Stimulated activated CD8-positive, alpha-beta memory T cell treated with anti-CD3 and anti-CD28 coated beads, Interleukin-4, amount 100 ng/mL, for 24 hours (primary cell): ENCODE measurements at places on chromosomes 6 and 20.

GRCh38 chr6:91437315-91437729 lies 850.5 kb upstream of the MAP3K7 start:
- DNase-seq, result no peak

DNA sequence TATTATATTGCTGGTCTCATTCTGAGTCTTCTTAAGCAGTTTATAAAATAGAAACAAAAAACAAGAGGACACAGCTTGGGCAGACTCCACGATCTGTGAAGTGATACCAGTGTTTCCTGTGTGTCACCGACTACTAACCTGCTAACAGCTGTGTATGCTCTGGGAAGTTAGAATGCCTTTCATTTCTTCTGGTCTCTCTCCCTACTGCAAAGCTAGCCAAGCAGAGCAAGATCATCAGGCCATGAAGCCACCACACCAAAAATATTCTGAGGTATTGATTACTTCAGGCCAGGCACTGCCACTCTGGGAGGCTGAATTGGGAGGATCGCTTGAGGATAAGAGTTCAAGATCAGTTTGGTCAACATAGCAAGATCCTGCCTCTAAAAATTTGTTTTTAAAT lies 46.9 kb upstream of the SMIM29 start:
- DNase-seq, result no peak

GRCh38 chr6:145822456-145822855 lies 7.9 kb upstream of the FBXO30 start:
- no peak for DNase-seq

- no peak for DNase-seq
Measured at GRCh38 chr20:3753501-3754275, 13.9 kb downstream of the ADISSP start.

DNA sequence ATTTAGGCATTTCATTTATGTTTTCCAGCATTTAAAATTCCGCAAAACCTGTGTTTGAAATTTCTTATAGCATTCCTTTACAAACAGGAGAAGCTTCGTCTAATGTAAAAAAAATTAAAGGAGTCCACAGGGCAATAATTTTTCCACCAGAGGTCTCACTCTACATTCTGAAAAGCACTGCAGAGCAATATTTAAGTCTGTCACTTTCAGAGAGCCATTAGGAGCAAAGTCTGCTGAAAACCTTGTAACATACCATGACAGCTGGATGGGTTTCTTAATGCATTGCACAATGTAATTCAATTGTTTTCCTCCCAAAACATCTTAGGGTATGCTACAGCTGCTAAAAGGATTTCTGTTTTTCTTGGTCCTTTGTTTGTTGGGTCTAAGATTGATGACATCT lies 18.0 kb downstream of the BAG2 start:
- no peak for DNase-seq

DNA sequence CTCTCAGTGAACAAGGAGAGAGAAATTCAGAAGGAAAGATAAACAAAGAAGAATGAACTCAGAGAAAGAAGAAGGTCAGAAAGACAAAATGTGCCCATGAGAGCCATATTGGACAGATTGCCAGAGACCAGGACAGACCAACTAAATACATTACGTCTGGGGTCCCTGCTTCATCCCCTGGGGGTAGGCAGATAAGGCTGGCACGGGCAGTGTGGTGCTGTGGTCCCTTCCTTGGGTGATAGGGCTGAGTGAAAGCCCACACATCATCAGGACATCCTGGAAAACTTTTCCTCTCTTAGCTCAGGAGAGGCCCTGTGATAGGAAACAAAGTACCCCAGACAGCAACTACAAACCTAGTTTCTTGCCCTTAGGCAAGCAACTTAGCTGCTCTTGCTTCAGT lies 13.2 kb upstream of the ARMC12 start:
- no peak for DNase-seq

- DNase-seq, result no peak
Measured at GRCh38 chr6:87897013-87897412, 150.6 kb upstream of the SPACA1 start.

GRCh38 chr6:154463573-154464419 lies 46.7 kb downstream of the CNKSR3 start:
- DNase-seq, result no peak

DNA sequence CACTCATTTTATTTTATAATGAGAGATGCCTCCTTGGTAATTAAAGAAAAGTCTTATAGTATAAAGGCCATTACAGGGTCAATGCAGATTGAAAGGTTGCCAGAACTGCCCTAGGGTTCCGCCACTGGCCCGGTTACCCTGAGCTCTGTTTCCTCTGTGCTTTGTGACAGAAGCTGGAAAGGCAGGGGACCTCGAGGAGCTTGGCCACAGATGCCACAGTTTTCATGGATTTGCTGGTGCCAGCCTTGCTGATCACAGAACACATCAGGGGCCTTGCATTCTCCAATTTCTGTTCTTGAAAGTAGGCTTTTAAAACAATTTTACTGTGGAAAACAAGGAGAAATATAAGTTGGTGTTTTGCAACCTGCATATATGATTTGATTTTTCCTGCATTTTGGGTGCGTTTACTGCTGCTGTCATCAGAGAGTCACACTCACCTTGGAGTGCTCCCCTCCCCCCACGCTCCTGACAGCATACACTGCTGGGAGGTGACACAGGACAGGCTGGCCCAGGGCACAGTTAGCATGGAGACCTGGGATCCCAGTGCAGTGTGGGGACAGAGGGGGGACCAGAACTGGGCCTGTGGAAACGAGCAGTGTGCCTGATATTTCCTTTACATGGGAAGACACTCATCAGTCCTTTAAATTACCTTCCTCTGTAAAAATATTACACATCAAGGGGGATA lies 142.8 kb downstream of the CFAP61 start:
- no peak for DNase-seq

GRCh38 chr20:41865938-41866337 lies 247.8 kb upstream of the CHD6 start:
- DNase-seq, result no peak

DNA sequence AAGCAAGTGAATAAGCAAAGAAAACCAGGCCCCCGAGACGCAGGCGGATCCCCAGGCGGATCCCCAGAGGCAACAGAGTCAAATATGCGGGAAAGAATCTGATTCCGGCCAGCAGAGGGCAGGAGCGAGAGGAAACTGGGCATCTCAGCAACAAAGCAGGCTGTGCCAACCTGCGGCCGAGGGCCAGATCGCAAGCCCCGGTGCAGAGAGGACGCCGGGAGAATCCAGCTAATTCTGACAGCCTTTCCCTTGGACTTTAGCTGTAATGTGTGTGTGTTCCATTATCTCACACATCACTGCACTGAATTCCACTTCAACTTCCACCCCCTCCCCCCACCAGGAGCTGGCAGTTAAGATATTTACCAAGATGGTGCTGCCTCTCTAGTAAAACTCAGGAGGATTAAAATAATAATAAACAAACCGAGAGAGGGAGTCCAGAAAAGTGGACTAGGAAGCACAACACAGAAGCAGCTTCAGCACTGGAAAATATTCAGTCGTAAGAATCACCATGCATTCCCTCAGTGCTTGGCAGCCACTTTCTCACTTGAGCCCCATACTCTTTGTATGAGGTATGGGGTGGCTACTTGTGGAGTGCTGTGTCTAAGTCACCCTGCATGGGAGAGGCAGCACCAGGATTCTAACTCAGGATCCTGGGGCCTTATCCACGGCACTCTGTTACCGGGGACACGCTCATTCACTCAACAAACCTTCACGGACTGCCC lies 66.2 kb upstream of the SNX9 start:
- DNase-seq, result peak; percentile 64

DNA sequence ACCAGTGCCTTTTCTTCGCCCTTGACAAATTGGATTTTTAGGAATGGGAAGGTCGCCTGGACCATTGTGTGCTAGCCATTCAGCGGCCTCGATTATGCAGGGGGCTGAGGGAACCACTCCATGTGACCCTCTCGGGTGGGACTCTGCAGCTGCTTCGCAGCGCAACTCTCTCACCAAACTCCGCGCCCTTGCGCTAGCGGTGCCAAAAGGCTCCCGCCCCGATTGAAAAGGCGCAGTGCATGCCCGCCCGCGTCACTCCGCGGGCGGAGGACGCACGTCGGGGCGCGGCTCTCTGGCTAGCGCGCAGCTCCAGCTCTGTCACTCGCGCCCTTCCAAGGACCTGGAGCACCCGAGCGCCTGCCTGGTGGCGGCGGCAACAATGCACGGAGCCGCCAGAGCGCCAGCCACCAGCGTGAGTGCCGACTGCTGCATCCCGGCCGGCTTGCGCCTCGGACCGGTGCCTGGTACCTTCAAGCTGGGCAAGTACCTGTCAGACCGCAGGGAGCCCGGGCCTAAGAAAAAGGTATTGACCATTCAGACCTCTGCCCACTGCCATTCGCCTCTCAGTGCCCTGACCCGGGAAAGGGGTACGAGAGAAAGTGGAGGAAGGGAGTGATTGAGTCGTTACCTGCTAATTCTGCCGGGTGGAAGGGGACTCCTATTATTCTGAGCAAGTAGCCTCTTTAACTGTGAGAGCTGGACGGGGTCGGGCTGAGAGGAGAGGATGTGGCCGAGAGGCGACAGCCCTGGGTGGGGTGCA lies at the start of gene PRDM13:
Gene PRDM13 (plus strand): TSS at position 178 of the 760 bp plus-strand sequence. CDS start 202 bp downstream, at position 380.
- DNase-seq, result no peak

GRCh38 chr20:4089756-4090487 lies 74.6 kb upstream of the RNF24 start:
- DNase-seq, result no peak

DNA sequence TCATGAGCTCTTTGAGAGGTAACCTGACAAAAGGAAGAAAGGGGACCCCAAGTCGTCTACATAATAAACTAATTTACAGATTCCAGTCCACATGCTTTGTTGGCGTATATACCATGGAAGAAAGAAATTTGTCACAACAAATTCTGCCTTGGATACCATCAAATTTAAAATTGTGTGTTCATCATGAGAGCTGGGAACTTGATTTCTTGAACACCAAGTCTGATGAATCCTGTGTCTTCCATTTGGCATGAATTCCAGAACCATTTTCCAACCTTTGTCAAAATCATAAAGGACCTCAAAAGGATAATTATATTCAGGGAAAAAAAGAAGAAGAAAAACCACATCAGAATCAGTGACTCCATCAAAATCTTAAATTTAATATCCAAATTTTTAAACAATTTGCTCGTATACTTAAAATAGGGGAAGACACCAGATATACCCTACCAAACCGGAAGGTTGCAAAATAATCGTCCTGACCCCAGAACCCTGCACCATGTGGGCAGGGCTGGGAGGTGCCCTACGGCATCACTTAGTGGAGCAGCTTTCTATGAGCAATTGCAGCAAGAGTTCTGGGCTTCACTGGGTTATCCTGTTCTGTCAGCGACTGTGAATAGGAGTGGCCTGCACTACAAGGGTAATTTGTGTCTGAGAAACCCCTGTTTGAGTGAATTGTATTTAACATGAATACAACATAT lies 74.1 kb upstream of the INSM1 start:
- no peak for DNase-seq

GRCh38 chr6:107585815-107586435 lies 96.0 kb downstream of the SOBP start:
- no peak for DNase-seq

DNA sequence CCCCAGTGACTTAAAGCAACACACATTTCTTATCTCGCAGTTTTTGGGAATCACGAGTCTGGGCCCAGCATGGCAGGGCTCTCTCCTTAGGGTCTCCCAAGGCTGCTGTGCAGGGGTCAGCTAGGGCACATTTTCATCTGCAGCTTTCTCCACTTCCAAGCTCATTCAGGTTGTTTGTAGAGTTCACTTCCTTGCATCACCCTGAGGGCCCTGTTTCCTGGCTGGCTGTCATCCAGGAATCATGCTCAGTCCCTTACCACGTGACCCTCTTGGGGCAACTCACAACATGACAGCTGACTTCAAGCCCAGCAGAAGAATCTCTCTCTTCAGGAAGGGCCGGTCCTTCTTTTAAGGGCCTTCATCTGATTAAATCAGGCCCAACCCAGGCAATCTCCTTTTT lies 21.3 kb downstream of the SNAP25 start:
- DNase-seq, result no peak

DNA sequence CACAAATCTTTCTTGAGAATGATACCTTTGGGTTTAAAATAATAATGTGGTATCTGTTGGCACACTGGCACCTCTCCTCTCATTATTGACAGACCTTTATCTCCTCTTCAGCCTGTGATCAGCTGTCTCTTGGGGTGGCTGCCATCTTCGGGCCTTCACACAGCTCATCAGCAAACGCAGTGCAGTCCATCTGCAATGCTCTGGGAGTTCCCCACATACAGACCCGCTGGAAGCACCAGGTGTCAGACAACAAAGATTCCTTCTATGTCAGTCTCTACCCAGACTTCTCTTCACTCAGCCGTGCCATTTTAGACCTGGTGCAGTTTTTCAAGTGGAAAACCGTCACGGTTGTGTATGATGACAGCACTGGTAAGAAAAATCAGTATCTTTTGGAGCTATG lies 232.8 kb downstream of the GRIK2 start:
- no peak for DNase-seq
